ENCODE measurements at places on chromosomes 2 and 18.

- no peak for DNase-seq
These were observed 215.3 kb downstream of the CALCRL start for GRCh38 chr2:187232749-187233148.

GRCh38 chr2:120744817-120745216 is 9.1 kb downstream of the GLI2 start:
- no peak for DNase-seq

DNA sequence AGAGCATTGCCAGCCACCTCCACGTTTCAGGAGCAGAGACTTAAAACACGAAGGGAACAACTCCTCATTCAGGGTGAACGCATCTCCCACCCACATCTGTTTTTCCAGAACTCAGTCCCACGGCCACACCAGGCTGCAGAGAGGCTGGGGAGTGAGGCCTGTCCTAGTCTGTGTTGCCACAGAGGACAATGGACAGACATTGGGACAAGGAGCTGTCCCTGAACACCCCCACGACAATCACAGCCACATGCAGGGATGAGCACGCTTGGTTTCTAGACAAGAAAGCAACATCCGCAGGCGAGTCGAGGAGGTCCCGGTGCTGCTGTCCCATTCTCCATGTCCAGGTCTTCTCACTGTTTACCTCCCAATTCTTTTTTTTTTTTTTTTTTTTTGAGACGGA is 167.4 kb downstream of the EIPR1 start:
- no peak for DNase-seq

GRCh38 chr18:770583-770961 is 41.5 kb downstream of the YES1 start:
- DNase-seq = no peak

- DNase-seq = peak; percentile 32
These were observed 64.0 kb downstream of the TNFRSF11A start for GRCh38 chr18:62388855-62389760.

DNA sequence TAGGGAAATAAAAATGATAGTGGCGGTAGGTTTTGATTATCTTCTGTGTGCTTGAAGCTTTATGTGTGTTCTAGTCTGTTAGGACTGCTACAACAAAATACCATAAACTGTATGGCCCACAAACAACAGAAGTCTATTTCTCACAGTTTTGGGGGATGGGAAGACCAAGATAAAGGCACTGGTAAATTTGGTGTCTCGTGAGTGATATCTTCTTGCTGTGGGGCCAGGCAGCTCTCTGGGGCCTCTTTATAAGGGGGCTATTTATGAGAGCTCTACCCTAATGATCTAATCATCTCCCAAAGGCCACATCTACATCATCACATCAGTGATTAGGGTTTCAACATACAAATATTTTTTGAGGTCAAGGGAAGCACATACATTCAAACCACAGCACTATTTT is 86.8 kb upstream of the SPHKAP start:
- no peak for DNase-seq

DNA sequence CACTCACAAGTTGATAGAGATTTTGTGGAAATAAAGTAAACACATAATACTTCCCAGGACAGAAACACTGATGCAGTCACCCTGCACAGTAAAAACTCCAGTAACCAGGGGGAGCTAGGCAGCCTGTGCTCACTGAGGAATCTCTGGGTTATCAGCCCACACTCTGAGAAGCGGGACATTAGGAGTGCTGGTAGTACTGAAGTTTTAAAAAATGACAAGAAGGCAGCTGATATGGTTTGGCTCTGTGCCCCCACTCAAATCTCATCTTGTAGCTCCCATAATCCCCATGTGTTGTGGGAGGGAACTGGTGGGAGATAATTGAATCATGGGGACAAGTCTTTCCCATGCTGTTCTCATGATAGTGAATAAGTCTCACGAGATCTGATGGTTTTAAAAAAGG is 31.4 kb downstream of the KCTD1 start:
- no peak for DNase-seq

GRCh38 chr18:32459361-32460101 is 11.2 kb downstream of the GAREM1 start:
- no peak for DNase-seq

DNA sequence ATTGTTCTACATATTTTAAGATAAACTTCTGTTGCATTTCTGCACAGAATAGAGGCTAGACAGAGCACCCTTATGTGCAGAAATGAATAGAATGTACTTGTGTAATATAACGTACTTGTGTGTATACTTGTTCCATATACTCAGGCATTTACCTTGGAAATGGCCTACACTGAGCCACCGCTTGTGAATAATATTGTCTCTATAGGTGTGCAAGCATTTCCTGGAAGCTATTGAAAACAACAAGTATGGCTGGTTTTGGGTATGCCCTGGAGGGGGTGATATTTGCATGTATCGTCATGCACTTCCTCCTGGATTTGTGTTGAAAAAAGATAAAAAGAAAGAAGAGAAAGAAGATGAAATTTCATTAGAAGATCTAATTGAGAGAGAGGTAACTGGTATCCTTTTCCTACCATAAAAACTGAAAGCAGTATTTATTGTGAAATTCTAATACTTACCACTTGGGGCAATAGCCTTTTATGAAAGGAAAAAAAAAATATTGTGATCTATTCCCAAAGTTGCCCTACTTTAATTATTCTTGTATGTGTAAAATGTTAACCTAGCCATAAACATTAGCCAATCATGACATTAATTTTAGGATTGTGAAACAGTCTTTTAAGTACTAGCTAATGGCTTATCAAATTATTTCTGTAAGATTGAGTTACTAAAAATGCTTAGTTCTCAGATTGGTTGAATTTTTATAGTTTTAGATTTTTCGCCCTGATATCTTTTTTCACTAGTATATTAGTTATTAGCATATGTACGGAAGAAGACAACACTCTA is 18.0 kb downstream of the ZC3H15 start:
- DNase-seq = peak; percentile 8

DNA sequence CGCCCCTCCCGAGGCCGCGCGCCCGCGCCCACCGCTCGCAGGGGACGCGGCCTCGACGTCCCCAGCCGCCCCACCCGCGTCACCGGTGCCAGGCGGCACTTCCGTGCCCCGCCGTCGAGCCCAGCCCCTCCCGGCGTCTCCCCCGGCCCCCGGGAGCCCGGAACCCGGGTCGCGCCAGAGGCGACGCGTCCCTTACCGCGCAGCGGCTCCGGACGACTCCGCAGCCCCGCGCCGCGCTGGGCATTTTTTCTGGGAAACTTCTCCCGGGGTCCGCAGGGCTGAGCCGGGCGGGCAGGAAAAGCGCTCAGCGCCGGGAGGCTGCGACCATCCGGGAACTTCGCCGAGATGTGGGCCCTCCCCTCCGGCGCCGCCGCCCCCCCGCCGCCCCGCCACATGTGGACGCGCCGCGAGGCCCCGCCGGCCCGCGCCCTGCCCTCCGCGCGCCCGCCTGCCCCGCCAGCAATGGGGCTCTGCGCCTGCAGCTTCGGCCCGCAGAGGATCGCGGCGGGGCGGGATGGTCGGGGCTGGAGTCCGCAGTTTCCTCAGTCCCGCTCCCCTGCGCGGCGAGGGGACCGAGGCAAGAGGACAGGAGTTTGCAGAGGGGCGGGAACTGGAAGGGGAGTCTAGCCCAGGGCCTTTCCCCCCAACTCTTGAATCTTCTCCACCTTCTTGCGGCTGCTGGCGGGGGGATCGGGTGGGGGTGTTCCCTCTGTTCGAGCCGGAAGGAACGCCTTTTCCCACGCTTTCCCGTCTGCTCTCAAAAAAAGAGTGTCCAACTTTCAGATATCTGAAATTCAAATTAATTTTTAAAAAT is 81.5 kb downstream of the CHRNA1 start:
- peak; percentile 29 for DNase-seq

DNA sequence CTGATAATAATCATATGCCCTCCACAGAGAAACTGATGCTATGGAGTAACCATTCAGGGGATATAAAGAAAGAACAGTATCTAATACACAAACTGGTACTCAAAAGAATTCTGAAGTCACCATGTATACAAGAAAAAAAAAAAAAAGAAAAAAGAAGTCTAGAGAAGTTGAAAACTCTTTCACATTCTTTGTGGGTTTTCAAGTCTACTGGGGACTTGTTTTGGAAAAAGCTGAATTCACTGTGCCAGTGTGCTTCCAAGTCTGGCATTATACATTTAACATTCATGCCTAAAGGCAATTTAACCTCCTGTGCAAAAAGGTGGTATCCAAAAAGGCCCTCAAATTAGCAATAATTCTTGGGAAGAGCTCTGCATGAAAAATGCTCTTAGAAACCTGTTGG is 94.8 kb upstream of the ITGB6 start:
- no peak for DNase-seq

DNA sequence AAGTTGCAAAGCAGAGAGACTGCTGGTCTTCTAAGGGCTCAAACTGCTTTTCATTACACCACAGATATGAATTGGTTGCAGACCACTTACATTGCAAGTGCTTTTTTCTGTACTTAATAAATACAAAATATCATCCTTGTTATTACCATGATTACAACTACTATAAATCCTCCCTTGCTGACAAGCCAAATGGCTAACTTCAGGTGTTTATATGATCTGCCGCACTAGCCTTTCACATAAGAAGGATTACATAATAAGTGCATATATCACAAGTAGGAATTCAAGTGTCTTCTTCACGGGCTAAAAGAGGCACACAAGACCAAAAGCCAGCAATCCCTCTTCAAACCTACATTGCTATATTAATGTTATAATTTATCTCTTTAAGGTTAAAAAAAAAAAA is 373.0 kb downstream of the ZEB2 start:
- no peak for DNase-seq

DNA sequence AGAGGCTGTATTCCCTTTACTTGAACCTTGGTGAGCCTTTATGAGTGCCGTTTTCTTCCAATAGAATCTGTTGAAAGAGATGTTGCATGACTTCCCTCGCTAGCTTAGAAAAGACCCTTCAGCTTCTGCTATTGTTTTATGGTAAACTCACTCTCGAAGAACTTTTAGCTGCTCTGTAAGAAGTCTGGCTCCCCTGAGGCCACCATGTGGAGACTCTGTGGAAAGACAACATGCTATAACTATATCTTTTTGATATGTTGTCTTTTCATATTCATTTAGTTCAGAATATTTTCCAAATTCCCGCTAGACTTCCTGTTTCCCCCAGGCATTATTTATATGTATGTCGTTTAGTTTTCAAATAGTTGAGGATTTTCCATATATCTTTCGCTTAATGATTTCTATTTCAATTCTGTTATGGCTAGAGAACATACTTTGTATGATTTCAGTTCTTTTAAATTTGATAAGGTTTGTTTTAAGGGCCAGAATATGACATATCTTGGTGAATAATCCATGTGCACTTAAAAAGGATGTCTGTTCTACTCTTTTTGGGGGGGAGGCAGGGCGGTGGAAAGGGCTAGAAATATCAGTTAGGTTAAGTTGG is 64.1 kb downstream of the PTPN4 start:
- DNase-seq = peak; percentile 11

DNA sequence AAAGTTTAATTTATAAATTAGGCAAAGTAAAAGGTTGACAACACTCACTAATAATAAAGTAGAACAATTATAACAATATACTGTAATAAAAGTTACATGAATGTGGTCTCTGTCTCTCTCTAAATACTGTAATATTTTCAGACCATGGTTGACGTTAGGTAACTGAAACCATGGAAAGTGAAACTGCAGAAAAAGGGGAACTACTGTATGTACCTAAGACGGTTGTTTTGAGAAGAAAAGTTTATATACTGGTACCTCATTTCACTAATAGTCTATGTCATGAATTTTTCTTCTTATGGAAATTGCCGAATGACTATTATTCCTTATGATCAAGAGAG is 166.7 kb upstream of the ZNF521 start:
- no peak for DNase-seq

GRCh38 chr2:85504778-85505261 is 34.1 kb upstream of the MAT2A start:
- DNase-seq = peak; percentile 93

DNA sequence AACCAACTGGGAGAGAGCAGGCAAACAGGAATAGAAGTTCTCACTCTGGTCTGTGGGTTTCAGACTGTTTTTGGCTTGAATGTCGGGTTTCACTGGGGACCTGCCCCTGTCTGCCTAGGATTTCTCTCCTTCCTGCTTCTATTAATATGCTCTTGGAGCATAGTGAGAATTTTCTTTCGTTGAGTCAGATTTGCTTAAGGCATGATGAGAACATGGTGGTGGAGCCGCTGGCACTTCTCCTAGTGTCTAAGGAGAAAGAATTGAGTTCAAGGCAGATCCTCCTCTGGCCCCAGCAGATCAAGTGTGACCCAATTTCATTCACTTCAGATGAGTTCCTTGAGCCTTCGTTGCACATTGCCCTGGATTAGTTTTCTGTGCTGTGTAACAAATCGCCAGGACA is 103.9 kb upstream of the HS6ST1 start:
- DNase-seq = no peak

GRCh38 chr2:12755384-12755783 is 38.6 kb downstream of the TRIB2 start:
- DNase-seq = no peak

- DNase-seq = no peak
These were observed 804.3 kb downstream of the KCNJ3 start for GRCh38 chr2:155502766-155503165.

DNA sequence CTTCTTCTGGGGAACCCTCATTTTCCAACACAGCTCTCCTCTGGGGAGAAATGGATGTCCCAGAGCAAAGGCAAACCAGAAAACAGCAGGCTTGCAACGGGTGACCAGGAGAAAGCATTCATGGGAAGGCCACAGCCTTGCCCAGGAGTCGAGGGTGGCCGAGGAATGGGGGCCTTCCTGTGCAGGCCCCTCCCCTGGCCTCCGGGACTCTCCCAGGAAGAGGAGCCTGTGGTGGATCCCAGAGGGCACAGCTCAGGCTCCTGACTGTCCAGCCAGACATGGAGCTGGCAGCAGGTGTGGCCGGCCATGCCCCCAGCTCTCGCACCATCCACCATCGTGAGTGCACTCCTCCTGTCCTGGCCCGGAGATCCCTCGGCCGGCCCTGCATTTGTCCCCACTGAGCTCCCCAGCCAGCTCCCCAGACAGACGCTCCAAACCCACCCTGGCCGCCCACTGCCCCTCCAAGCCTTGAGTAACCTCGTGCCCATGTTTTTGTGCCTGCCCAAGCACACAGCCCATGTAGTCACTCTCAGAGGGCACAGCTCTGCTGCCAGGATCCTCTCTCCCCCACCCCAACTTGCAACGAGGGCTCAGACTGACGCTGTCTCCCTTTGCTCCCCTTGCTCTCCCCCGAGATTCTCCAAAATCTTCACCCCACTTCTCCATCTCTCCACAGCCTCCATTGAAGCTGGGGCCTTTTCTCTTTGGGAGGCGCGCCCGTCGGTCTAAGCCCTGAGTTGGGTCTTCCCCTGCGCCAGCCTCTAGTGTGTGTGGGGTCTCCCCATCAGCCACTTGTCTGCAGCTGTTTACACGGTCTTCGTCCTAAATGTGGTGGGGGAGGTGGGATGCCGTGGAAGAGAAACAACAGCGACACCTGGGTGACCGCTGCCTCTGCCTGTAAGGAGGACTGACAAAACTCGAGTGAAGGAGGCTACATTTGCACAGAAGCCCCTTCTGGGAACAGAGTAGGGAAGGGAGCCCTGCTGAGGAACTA is 9.8 kb downstream of the PRLH start:
- no peak for DNase-seq

- peak; percentile 98 for DNase-seq
These were observed 995 bp upstream of the RTN4 start for GRCh38 chr2:55051026-55051866.
